ENCODE measurements at places on chromosomes 4 and X. TPM values are rescaled to one million over a fixed set of nuclear protein-coding genes. Genes with fewer than 3 reads are reported as not detected.
A peak's percentile ranks its signal among the peaks of the same experiment; 100 is the strongest.

- H3K36me3 ChIP-seq = no peaks in the 10 kb centered on the region
- no peaks in the 10 kb centered on the region for H3K27me3 ChIP-seq
- no peak for DNase-seq
- no peak overlapping the region for H3K27ac ChIP-seq
These were observed 64.2 kb upstream of the PJA1 start for GRCh38 chrX:69229436-69229835.

- no peak for DNase-seq
- H3K27ac ChIP-seq = no peak overlapping the region
- no peaks in the 10 kb centered on the region for H3K27me3 ChIP-seq
- no peak overlapping the region for H3K4me3 ChIP-seq
- peaks cover 11% of the 10 kb centered on the region for H3K36me3 ChIP-seq
These were observed 81.6 kb downstream of the RBPJ start for GRCh38 chr4:26402458-26402857.

DNA sequence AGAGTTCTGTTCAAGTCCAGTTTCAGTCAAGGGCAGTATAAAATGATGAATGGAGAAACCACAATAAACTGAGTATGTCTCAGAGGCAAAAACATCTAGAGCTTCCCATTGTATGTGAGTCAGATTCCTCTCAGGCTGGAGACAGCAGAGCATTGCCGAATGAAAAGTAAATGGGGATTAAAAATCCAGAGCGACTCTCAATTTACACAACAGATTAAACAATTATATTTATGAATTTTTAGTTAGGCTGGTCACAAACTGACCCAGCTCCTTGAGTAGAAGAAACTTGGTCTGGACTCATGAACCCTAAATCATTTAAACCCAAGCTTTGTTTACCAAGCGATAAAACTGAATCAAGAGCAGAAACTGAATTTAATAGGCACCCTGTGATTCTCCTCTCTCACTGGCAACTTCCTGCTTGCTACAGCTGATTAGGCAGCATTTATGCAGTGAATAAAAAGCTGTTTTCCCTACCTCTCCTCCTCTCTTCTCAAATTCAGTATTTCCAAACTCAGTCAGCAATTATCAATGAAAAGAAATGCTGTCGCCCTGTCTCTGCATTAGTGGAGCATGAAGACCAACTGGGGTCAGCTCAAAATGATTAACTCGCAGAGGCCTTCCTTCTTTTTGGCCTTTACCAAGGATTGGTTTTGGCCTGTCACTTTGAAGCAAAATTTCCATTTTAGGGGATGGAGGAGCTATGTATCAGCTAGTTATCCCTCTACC, 568.0 kb downstream of the PDHA2 start:
- no peak overlapping the region for H3K27ac ChIP-seq
- no peak for DNase-seq
- no peaks in the 10 kb centered on the region for H3K36me3 ChIP-seq
- no peaks in the 10 kb centered on the region for H3K27me3 ChIP-seq

DNA sequence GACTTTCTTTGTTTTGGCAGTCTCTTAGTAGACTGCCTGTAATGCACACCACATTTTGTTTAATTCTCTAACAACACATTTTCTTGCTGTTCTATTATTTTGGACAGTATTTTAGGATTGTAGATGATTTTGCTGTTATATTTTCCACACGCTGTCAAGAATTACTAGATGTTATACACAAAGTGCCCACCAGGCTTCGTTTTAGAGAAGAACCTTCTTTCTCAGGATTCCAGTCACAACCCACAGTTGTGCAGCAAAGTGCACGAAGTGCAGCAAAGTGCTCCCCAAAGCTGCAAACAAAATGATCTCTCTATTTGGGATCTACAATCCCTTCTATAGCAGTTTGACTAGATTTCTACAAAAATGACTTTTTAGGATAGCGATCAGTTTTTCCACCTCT, 2.4 kb downstream of the ZNF141 start:
- H3K4me1 ChIP-seq = no peaks in the 10 kb centered on the region
- no peaks in the 10 kb centered on the region for H3K27me3 ChIP-seq
- H3K36me3 ChIP-seq = no peaks in the 10 kb centered on the region
- no peak for DNase-seq
- no peak overlapping the region for H3K4me3 ChIP-seq

DNA sequence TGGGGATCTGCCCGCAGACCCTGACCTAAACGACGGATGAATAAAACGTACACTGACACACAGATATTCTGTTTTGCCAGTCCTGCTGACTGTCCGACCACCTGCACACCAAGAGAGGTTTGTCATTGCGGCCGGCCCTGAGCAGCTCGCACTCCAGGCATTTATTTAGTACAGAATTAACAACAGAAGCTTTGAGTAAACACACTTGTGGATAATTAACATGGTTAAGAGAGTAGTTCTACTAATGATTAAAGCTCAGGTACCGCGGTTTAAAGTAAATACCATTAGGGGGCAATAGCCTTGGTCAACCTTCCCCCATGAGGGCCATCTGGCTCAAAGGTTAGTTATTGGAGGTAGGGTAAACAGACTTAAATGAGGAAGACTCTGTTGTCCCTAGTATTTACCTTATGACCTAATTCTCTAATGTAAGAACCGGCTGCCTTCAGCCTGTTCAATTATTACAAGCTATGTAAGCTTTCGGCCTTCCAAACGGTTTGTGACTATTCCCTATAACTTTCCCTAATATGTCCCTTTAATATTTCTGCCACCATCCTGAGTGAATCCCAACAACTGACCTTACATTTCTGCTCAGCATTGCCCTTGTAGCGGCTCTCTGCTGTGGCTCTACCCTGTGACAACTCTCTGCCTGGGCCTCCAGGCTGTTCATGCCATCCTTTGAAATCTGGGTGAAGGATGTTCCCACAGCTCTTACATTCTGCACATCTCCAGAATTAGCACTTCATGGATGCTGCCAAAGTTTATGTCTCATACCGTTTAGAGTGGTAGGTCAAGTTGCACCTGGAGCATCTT, 46.9 kb upstream of the SYTL5 start:
- no peak overlapping the region for H3K27ac ChIP-seq
- H3K36me3 ChIP-seq = no peaks in the 10 kb centered on the region
- DNase-seq = no peak
- H3K4me1 ChIP-seq = no peaks in the 10 kb centered on the region
- no peak overlapping the region for H3K4me3 ChIP-seq

DNA sequence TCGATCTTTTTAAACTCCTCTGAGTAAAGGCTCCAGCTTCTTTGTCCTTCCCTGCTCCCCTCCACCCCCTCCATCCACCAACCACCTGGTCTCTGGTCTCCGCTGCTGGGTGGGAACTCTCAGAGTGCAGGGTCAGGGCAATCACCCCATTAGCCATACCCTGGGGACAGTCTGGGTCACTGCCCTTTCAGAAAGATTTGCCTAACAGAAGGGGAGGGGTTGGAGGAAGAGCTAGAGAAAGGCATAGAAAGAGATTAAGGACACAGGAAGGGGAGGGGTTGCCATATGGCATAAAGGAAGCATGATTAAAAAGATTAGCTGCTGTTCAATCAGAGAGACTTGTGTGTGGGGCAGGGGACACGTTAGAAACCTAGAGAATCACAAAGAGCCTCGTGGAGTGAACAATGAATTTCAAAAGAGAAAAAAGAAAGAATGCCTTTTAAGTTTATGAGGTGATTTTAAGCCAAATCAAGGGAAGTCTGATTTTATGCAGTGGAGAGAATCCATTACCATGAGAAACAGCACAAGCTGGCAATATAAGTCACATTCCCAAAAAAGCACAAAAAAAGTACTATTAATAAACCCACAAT, 115.5 kb upstream of the ACSL4 start:
- no peak overlapping the region for H3K4me3 ChIP-seq
- no peaks in the 10 kb centered on the region for H3K36me3 ChIP-seq
- no peak overlapping the region for H3K27ac ChIP-seq
- peak; percentile 12 for DNase-seq

GRCh38 chr4:152738827-152739226, 40.7 kb downstream of the TIGD4 start:
- H3K4me1 ChIP-seq = no peaks in the 10 kb centered on the region
- H3K27ac ChIP-seq = no peak overlapping the region
- H3K27me3 ChIP-seq = peaks cover 17% of the 10 kb centered on the region

RHOXF2 gene
- 120 TPM for total RNA-seq

VCX2 gene
- total RNA-seq = not detected

MAGEB1 gene
- 32.6 TPM for total RNA-seq

DNA sequence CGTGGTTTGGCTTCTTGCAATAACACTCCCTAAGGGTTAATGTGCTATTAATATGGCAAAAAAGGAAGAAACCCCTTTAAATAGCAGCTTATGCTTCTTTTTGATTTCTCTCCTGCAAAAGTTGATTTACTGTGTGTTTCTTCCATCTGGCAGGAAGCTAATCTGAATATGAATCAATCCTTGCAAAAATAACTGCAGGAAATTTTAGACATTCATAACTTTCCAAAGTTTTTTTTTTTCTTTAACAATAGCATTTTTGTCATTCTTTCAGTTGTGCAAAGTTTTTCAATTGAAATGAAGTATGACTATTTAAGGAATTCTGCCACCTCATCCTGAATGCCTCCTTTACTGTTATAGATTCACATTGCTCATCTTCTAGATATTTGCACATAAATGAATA, 115.6 kb downstream of the SPANXA1 start:
- no peak overlapping the region for H3K4me3 ChIP-seq
- H3K27ac ChIP-seq = no peak overlapping the region
- no peaks in the 10 kb centered on the region for H3K4me1 ChIP-seq
- H3K36me3 ChIP-seq = no peaks in the 10 kb centered on the region

GRCh38 chr4:182843808-182844325, 73.3 kb downstream of the DCTD start:
- H3K36me3 ChIP-seq = no peaks in the 10 kb centered on the region
- peaks cover 90% of the 10 kb centered on the region for H3K27me3 ChIP-seq
- H3K27ac ChIP-seq = no peak overlapping the region
- H3K4me3 ChIP-seq = no peak overlapping the region
- H3K4me1 ChIP-seq = no peaks in the 10 kb centered on the region

DNA sequence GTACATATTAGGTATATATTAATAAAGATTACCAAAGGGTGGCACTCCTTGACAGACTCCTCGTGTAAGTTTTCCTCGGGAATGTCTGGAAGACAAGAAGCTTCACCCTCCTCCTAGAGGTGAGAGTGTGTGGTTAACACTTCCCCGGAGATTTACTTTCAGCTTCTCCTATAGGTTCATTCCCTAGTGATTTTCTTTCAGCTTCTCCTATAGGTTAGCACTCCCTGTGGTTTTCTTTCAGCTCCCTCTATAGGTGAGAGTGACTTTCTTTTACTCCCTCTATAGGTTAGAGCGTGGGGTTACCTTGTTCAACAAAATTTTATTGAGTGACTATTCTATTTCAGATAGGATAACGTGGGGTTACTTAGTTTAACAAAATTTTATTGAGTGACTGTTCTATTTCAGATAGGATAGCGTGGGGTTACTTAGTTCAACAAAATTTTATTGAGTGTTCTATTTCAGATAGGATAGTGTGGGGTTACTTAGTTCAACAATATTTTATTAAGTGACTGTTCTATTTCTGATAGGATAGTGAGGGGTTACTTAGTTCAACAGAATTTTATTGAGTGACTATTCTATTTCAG, 106.0 kb upstream of the PLAC1 start:
- no peak overlapping the region for H3K27ac ChIP-seq
- H3K4me3 ChIP-seq = no peak overlapping the region
- DNase-seq = peak; percentile 73
- no peaks in the 10 kb centered on the region for H3K4me1 ChIP-seq
- H3K27me3 ChIP-seq = no peaks in the 10 kb centered on the region

- H3K4me1 ChIP-seq = no peaks in the 10 kb centered on the region
- H3K27ac ChIP-seq = no peak overlapping the region
- no peak for DNase-seq
- H3K36me3 ChIP-seq = no peaks in the 10 kb centered on the region
- no peak overlapping the region for H3K4me3 ChIP-seq
These were observed 208.2 kb downstream of the STK32B start for GRCh38 chr4:5259471-5259870.

MAML3 gene
- 0.55 TPM for total RNA-seq

FMR1NB gene
- 3.5 TPM for total RNA-seq

PF4V1 gene
- total RNA-seq = not detected

GRCh38 chr4:135838889-135839288, 1637.3 kb upstream of the PABPC4L start:
- no peak overlapping the region for H3K27ac ChIP-seq
- no peak for DNase-seq
- H3K36me3 ChIP-seq = no peaks in the 10 kb centered on the region

GRCh38 chr4:120703908-120704307, 218.6 kb downstream of the PRDM5 start:
- no peak for DNase-seq
- H3K27ac ChIP-seq = no peak overlapping the region
- no peak overlapping the region for H3K4me3 ChIP-seq
- H3K36me3 ChIP-seq = no peaks in the 10 kb centered on the region

DNA sequence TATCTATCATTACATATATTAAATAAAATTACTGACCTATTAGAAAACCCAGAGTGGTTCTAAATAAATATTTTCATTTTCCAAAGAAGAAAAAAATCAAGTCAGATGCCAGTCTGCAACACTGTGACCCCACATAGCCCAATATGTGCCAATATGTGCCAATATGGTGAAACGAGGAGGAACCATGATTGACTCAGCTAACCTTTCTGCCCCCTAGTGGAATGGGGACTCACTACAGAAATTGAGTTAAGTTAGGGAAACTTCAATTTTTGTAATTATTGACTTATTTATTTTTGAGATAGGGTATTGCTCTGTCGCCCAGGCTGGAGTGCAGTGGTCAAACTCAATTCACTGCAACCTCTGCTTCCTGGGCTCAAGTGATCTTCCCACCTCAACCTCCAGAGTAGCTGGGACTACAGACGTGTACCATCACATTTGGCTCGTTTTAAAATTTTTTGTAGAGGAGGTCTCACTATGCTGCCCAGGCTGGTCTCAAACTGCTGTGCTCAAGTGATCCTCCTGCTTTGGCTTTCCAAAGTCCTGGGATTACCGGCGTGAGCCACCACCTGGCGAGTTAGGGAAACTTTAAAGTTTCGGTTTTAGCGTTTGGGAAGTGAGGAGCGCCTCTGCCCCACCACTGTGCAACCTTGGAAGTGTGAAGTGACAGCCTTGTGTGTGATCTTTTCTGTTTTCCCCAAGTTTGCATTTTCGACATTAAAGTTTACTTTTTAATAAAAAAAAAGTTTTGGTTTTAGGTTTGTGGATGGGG, 116.8 kb upstream of the SHISA3 start:
- no peak overlapping the region for H3K27ac ChIP-seq
- no peak overlapping the region for H3K4me3 ChIP-seq
- H3K36me3 ChIP-seq = no peaks in the 10 kb centered on the region
- H3K4me1 ChIP-seq = no peaks in the 10 kb centered on the region

DNA sequence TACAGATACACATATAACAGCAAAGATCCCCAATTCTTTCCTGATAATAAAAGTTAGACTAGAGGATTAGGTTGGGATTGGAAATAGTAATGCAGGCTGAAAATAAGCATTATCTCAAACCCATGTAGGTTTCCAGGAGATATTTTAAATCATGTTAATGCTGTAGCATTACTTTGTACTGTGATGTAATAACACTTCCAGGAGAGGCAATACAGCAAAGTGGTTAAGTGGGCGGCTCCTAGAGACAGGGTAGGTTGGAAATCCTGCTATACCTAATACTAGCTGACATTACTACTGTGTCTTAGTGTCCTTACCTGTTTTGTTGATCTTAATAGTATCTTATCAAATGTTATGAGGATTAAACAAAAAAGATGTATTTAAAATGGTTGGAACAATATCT, 9.6 kb downstream of the PAICS start:
- H3K4me1 ChIP-seq = peaks cover 3% of the 10 kb centered on the region
- H3K4me3 ChIP-seq = no peak overlapping the region
- no peak for DNase-seq
- H3K36me3 ChIP-seq = peaks cover 98% of the 10 kb centered on the region
- no peaks in the 10 kb centered on the region for H3K27me3 ChIP-seq

GRCh38 chr4:154277172-154277571, 214.4 kb downstream of the DCHS2 start:
- no peak overlapping the region for H3K27ac ChIP-seq
- no peak for DNase-seq
- no peaks in the 10 kb centered on the region for H3K4me1 ChIP-seq

GLOD5 gene
- total RNA-seq = 1.9 TPM

All from K562 (cell line).